ENCODE measurements at places on chromosomes 3 and 15. TPM values are rescaled to one million over a fixed set of nuclear protein-coding genes. Genes with fewer than 3 reads are reported as not detected.

GRCh38 chr15:49530092-49530491, 90.5 kb downstream of the FAM227B start:
- no peak for DNase-seq

DNA sequence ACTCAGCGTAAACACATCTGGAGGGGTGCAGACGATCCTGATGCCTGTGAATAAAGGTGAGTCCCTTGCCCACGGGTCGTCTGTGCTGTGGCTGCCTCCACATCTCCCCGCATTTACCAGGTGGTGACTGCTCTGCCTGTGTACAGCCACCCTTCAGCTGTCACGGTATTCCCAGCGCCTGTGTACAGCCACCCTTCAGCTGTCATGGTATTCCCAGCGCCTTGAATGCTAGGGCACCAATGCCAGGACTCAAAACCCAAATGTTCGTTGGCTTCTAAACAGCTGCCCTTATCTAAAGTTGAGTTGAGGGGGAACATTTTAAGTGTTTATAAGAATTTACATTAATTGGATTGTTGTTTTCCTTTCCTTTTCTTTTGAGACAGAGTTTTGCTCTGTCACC, 27.4 kb downstream of the MAP6D1 start:
- DNase-seq: no peak

- DNase-seq: peak; percentile 14
These were observed 116.2 kb upstream of the NECTIN3 start for GRCh38 chr3:110955301-110955880.

GRCh38 chr3:164007765-164008164, 1070.5 kb downstream of the SI start:
- DNase-seq: no peak

DNA sequence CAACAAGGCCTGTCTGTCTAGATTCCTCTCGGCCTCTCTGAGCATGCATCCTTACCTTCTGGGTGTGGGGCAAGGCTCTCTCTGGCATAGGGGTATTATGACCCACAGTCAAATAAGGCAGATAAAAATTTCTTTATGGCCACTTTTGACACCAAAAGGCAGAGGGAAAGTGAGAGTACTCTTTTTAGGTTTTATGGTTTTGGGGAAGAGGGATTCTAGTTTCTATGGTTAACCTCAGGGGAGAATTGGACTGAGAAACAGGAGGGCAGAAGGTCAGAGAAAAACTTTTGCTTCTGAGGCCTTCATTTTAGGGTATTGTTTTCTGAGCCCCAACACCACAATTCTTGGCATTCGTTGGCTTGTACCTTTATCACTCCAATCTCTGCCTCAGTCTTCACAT, 70.0 kb upstream of the CCDC54 start:
- no peak for DNase-seq

TIMP4 gene
- total RNA-seq: 2.9 TPM

DLL4 gene
- 0.09 TPM for total RNA-seq

DNA sequence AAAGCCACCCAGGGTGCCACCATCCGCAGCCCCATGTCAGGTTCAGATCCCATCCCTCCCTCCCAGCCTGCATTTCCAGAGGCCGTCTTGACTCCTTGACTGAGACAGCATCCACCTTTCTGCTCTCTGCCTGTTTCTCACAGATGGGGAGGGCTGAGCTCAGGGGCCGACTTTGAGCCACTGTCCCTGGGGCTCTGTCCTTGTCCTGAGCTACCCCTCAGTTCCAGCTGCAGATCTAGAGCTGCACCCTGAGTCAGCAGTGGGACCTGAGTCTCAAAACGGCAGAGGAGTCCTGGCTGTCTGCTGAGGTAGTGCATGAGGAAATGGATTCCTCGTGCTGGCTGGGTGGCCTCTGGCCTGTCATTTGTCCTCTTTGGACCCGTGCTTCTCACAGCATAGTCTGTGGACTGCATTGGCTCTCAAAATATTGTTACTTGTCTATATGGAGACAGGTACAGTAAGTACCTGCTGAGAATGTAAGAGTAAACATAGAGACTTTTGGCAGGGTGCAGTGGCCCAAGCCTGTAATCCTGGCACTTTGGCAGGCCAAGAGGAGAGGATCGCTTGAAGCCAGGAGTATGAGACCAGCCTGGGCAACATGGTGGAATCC, 22.3 kb downstream of the RPLP1 start:
- DNase-seq: no peak

- no peak for DNase-seq
These were observed 16.2 kb downstream of the SPSB4 start for GRCh38 chr3:141067206-141067974.

SEMA3G gene
- 0.26 TPM for total RNA-seq

DNA sequence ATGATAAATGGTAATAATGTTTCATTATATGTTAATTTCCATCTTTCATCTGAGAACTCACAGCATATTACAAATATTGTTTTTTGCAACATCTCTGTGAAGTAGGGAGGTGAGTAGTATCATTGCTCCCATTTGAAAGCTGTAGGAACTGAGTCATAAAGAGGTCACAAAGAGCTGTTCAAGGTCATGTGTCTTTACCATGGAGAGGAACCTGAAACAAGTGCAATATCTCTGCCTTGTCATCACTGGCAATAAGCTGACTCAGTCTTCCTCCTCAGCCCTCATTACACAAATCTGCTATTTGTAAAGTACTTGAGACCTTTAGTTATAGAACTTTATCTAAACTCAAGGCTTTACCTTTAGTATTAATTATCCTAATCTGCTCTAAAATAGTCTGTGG, 4.4 kb upstream of the ATP13A4 start:
- DNase-seq: no peak

DNA sequence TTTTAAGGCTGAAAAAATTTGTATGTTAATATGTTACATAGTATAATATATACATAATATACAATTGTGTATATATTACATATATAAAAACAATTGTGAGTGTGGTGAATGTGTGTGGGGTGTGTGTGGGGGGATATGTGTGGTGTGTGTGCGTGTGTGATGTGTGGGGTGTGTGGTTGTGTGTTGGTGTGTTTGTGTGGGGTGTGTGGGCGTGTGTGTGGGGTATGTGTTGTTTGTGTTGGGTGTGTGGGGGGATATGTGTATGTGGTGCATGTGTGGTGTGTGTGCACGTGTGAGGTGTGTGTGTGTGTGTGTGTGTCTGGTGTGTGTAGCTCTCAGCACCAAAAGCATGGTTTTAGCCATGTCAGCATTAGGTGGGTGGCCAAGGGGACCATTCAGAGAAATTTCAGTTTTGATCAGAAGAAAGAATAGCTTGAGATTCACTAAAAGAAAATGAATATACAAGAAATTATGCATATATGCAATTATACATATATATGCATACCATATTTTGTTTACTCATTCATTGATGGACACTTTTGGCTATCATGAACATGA, 118.9 kb downstream of the ALDH1A2 start:
- no peak for DNase-seq

RYR3 gene
- 1.5 TPM for total RNA-seq

ILDR1 gene
- not detected for total RNA-seq

DNA sequence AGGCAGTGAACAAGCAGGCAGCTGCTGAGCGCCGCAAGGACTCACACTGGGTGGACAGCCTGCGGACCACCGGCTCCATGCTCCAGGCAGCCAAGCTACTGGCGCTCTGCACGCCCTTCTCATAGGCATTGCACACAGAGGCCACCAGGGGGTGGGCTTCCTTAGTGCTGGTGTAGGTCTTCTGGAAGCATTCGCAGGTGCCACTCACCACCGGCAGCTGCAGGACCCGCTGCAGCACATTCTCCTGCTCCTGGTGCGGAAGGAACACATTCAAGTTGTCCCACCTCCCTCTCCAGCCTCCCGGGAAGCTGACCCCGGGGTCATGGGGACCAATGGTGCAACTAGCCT, 6.0 kb downstream of the PLIN1 start:
- DNase-seq: no peak

DNA sequence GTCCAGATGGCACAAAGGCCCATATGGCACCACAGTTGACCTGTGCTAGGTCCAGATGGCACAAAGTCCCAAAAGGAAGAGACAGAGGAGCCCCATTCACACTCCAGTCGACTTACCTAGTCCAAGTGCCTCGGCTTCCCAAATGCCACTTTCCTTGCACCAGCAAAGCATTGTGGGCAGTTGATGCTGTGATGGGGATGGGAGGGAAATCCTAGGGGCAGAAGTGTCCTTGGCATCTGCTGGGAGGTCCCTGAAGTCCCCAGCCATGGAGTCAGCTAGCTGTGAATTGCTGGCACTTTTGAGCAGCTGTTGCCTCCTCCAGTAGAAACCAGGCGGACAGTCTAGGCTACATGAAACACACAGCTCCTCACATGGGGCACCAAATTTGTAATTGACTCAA, 60.3 kb upstream of the SIAH2 start:
- no peak for DNase-seq

GRCh38 chr3:5045961-5046360, 66.7 kb downstream of the BHLHE40 start:
- DNase-seq: no peak

DNA sequence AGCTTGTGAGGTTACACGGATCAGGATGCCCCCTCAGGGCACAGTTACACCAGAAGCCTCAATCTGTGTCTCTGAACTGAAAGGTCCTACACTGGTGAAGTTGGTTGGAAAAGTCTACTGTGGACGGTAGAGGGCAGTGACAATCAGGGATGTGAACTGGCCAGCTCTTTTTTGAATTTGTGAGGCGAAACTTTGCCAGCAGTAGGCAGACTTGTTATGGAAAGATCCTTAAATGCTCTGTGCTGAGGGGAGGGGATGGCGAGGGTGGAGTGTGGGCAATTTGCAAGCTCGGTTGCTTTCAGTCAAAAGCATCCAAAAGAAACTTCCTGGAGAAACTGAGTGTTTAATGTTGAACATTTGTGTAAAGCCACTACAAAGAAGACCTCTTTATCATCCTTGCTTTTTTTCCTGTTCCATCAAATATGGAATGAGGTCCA, 127.4 kb upstream of the ABHD17C start:
- DNase-seq: peak; percentile 76

GRCh38 chr3:146189519-146190173, 28.7 kb upstream of the PLOD2 start:
- DNase-seq: no peak

DNA sequence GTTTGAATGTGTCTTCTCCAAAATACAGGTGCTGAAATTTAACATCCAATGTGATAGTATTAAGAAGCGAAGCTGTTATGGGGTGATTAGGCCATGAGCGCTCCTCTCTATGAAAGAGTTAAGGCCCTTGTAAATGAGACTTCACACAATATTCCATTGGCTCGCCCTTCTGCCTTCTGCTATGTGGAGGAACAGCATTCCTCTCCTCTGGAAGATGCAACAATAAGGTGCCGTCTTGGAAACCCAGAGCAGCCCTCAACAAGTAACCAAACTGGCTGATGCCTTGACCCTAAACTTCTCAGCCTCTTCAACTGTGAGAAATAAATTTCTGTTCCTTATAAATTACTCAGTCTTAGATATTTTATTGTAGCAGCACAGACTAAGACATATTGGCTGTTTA, 874.6 kb downstream of the ROBO1 start:
- DNase-seq: no peak

- no peak for DNase-seq
These were observed 38.1 kb downstream of the MUC20 start for GRCh38 chr3:195758721-195759353.

DNA sequence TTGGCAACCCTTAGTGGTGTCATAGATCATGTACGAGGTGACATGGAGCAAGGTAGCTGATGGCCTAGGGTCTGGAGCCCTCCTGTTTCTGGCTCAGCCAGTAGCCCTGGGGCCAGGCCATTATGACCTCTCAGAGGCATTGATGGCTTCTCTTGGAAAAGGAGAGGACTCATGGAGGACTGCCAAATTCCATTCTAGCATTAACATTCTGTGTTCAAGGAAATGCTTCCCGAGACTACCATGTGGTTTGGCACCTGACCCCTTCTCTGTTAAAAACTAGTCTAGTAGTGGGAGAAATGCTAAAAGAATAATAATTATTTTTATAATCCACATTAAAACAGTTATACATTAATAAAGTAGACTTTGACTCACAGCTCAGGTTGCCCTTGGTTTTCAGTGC, 40.2 kb upstream of the ADAMTSL3 start:
- DNase-seq: peak; percentile 38

GRCh38 chr15:88900309-88900981, 5.1 kb upstream of the HAPLN3 start:
- peak; percentile 69 for DNase-seq

TRPM1 gene
- not detected for total RNA-seq

GRCh38 chr3:177596816-177597271, 399.6 kb upstream of the TBL1XR1 start:
- peak; percentile 59 for DNase-seq

GRCh38 chr3:44252332-44252959, 10.8 kb downstream of the TOPAZ1 start:
- DNase-seq: no peak

PLIN1 gene
- not detected for total RNA-seq

DNA sequence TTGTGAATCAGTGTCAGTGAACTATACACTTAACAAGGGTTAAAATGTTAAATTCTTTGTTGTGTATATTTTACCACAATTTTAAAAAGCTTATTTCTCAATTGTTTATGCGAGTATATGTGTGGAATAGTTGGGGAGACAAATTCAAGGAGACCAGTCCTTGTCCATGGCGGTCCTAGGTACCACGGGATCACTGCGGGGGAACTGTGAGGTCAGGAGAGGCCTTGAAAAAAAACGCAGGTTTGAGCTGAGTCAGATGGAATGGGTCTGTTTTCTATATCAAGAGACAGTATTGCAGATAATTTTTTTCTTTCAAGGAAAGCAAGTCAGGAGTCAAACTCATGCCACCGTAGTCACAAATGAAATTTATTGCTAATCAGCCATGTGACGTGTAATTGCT, 18.5 kb downstream of the IGF1R start:
- no peak for DNase-seq

DNA sequence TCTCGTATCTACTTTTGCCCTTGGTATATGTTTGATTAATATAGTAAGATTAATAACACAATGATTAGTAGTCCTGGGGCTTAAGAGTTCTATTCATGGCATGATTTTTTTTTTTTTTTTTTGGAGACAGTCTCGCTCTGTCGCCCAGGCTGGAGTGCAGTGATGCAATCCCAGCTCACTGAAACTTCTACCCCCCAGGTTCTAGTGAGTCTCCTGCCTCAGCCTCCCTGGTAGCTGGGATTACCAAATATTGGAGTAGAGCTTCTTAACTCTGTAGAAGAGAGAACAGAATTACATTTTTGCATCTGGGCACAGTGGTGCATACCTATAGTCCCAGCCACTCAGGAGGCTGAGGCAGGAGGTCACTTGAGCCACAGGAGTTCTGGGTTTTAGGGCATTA, 58.9 kb downstream of the RAB7A start:
- DNase-seq: no peak

DNA sequence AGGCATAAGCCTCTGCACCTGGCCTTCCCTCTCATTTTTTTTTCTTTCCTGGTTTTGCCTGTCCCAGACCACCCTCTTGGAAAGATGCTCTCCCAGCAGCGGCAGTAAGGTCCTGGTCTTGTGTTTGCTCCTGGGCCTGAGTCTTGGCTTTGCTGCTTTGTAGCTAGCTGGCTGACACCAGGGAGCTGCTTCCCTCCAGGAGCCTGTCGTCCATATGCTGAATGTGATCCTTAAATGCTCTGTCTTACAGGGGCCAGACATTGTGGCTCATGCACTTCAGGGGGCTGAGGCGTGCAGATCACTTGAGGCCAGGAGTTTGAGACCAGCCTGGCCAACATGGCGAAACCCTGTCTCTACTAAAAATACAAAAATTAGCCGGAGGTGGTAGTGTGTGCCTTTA, 17.2 kb downstream of the FLNB start:
- no peak for DNase-seq

- DNase-seq: no peak
These were observed 75.0 kb upstream of the GCNT3 start for GRCh38 chr15:59536553-59536952.

VGLL3 gene
- total RNA-seq: 53.8 TPM

All from astrocyte (in vitro differentiated cells and primary cell).